Amniotic epithelial cell (primary cell): ENCODE measurements at places on chromosomes 11 and 22.
A peak's percentile ranks its signal among the peaks of the same experiment; 100 is the strongest.

DNA sequence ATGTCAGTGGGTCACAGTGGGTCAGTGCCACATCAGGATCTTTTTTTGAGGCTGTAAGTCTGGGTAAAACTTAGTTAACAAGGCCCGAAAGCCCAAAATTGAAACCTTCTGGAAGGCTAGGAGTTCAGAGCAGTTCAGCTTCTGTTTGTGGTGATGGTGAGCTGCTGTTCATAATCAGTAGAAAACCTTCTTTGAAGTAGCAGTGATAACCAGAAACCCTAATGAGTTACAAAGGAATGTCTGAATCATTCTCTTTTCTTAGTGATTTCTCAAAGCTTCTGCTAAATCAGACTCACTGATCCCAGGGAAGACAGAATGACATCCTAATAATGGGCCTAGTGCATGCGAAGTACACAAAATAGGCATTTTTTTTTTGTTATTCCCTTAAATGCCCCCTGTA lies 124.7 kb downstream of the PARVA start:
- DNase-seq = peak; percentile 83

- DNase-seq = no peak
These were observed 254.1 kb downstream of the NTM start for GRCh38 chr11:131624531-131624930.

DNA sequence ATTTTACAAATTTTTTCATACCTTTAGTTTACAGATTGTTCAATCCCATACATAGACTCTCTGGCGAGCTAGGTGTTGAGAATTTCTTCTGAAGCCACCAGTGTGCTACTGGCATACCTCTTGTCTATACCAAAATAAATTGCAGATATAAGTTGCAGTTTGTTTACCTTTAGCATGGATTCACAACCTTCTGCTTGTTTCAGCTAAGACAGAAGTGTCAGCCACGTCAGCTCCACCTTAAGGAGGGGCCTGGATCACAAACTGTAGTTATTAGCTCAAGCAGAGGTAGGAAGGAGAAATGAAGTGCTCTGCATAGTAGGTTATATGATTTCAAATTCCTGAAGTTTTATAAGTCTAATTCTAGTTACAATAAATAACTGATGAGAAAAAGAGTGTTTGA lies at the start of gene NXPE4:
Gene NXPE4, minus strand, starts transcription at position 216 of the 400 bp plus-strand sequence. CDS start 1,027 bp downstream, outside the sequence.
- no peak for DNase-seq

- no peak for DNase-seq
These were observed 63.2 kb downstream of the OTOG start for GRCh38 chr11:17610085-17610894.

DNA sequence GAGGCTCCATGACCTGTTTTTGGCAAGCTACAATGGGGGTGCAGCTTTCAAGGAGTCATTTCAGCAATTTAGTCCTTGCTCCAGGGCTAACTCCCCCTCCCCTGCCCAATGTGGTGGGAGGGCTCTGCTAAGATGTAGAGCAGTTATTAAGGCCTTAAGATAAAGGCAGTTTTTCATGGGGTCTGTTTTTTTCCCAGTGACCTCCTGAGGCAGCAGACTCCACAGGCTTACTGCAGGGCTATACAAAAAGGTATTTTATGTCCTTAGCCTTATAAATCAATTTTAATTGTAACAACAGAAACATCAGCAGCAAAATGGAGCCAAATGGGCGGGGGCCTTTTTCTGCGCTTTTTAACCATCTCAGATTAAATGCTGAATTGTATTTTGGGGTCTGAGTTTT lies 192.3 kb downstream of the KIRREL3 start:
- no peak for DNase-seq

- DNase-seq = no peak
These were observed 91.4 kb upstream of the SYN3 start for GRCh38 chr22:33149611-33150010.

DNA sequence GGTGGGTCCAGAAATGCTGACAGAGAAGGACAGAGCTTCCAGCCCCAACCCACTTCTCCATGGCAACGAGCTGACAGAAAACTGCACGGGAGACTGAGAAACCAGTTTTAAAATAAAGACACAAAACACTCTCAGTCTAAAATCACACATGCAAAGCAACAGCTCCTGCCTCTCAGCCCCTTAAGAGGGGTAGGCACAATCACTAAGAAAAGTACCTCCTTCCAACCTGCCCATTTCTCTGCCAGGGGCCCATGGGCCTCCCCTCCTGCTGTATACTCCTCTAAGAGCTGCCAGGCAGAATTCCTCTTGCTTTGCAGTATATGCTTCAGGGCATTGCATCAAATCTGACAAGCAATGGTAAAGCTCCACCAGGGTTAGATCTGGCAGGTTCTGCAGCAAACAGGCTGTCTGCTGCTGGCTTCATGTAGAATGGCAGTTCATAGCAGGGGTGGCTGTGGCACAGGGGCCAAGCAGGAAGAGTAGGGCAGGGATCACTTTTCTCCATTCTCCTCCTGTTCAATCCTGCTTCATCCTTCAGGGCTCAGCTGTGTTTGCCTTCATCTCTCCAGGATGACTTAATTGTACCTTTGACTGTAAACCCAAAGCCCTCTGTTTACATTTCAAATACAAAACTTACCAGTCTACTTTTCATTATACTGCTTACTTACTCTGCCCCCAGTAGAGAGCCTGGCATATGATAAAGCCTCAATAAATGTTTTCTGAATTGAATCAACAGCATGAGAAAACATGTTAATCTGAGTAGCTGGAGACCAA lies 77.7 kb downstream of the KCNC1 start:
- DNase-seq = no peak

- peak; percentile 59 for DNase-seq
These were observed 4.1 kb upstream of the MAPK11 start for GRCh38 chr22:50274311-50274710.

GRCh38 chr11:44467931-44468330 lies 97.5 kb upstream of the CD82 start:
- DNase-seq = no peak

DNA sequence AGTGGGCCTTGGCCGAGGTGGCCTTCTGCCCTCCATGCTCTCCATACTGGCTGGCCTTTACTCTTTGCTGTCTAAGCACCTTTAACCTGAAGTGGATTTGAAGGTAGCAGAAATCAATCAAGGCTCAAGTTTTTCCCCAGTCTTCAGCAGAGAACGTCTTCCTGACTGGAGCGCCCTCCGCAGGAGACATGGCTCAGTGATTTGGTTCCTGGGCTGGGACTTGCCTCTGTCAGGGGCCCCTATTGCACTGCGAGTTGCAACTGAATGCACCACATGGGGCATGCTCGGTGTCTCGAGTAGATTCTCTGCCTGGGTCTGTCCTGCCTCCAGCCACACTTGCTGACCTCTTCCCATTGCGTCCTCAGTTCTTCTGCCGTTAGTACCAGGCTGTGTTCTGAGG lies 79.6 kb downstream of the BMAL1 start:
- DNase-seq = no peak

DNA sequence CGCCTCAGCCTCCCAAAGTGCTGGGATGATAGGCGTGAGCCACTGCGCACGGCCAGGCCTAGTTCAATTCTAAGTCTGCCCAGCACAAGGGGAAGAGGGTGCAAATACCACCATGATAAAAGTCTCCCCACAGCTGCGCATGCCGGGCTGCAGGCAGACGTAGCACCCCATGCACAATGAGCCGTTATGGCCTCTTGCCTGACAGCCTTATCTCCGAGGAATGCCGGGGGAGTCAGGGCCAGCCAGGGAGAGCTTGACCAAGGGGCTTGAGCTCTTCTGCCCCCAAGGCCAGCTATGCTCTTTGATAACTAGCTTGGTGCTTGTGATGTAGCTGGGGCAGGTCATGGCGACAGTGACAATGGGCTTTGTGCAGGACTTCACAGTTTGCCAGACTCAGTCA lies 13.7 kb upstream of the SCUBE1 start:
- peak; percentile 54 for DNase-seq

DNA sequence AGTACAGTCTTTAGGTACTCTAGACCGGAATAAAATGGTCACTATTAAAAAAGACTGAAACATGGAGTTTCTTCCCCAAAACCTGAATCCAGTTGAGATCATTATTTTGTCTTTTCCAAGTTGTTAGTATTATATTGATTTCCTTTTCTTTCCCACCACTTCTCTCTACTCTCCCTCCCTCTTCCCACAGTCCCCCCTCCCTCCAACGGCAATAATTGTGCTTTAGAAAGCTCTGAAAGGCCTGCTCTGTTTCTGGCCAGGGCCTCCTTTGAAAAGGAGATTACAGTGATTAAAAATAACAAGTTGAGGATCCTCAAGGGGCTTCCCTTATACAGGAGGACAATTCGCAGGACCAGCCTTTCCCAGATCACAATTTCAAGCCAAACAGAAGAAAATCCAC lies 3.5 kb downstream of the SPON1 start:
- DNase-seq = no peak

GRCh38 chr11:88100151-88100550 lies 75.1 kb downstream of the RAB38 start:
- DNase-seq = peak; percentile 18

DNA sequence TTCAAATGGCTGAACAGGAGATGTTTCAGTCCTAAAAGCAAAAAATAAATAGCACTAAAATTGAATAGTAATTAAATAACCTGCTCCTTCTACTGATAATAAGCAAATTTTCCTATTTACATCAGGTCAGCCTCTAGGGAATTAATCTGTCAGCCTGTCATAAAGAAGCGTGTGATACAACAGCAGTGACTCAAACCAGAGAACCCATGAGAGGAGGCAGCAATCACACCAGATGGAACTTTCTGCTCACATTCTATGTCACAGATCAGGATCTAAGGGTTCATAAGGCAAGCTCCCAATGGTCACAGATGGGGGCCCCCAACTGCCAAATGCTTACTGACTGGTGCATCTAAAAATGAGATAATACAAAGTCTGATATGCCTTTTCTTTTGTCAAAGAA lies 41.1 kb downstream of the RBFOX2 start:
- peak; percentile 46 for DNase-seq

GRCh38 chr22:21858025-21858764 lies 9.2 kb downstream of the MAPK1 start:
- DNase-seq = no peak

GRCh38 chr11:119352857-119353260 lies 6.4 kb upstream of the MFRP start:
- peak; percentile 88 for DNase-seq

GRCh38 chr11:2483426-2483825 lies 38.6 kb downstream of the KCNQ1 start:
- no peak for DNase-seq

- no peak for DNase-seq
These were observed 15.2 kb downstream of the ATXN10 start for GRCh38 chr22:45686836-45687235.

DNA sequence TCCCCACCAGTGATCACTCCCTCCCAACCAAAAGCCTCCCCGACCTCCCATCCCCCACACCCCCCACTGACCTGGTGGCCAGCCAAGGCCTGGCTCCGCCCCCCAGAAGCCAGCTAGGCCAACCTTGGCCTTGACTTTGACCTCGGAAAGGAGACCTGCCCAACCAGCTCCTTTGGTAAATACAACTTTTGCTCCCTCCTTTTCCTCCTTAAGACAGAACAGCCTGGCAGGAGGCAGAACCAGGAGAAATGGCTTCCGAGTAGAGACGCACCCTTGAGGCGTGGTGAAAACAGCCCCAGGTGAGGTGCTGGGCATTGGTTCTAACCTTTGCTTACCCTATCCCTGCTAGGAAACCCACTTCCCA lies 27.0 kb downstream of the PLEKHA7 start:
- DNase-seq = no peak

DNA sequence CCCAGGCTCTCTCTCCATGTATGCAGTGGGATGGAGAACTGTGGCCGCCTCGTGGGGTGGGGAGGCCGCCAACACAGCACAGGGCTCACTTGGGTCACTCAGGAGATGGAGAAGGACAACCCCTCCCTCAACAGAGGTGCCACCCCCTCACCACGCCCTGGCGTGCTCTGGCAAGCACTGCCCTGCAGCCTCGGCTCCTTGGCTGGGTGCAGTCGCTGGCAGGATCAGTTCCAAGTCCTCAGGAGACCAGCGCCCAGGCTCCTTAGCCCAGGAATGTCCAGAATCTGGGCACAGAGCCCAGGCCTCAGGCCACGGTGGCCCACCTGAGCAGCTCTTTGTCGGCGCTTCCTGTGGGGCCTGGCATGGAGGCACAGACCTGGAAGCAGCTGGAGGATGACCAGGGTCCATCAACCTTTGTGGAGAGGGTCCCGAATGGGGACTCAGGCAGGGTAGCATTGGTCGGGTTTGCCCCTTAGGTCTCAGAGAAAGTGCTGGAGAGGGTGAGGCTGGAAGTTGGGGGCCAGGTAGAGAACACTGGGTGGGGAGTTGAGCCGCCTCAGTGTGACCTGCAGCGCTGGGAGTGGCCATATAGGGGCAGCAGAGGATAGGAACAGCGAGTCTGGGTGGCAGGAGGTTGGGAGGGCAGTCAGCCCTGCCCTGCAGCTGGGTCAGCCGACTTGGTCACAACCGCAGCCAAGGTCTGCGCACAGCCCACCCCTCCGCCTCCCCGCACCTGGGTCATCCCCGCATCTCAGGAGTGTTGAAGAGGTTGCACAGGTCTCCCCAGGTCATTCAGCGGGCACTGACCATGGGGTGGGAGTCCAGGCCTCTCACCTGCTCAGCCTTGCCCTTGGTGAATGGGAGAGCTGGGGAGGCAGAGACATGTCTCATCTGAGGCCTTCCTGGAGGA lies 8.2 kb downstream of the SUSD2 start:
- DNase-seq = peak; percentile 59

DNA sequence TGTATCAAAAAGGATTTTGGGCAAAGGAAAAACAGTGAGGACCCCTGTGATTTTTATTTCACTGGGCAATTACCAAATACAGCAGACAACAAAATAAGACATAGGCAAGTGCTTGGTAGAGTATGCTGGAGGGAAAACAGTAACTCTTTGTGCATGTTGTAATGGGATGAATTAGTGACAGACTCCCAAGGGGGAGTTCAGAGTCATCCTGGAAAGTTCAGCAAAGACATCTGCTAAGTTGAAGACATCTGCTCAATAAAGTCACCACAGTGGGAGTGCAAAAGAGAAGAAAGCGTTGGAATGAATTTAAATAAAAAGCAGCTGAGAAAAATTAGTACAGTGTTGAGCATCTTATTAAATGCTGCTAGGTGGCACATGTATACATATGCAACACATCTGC lies 378.8 kb upstream of the ISX start:
- DNase-seq = no peak

DNA sequence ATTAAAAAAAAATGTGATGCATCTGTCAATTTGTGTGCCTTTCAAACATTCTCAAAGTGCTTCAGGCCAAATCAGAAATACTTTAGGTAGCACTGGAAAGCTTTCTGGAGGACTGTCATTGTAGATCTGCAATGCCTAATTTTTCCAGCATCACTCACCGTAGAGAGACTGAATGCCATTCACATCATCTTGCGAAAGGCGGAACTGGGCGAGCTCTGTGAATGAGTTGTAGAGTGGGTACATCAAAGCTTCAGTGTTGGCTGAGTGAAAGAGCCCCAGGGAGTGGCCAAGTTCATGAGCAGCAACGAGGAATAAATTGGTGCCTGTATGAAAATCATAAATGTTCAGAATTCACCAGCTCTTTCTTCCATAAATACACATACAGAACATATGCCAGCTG lies 4.0 kb downstream of the MMP10 start:
- DNase-seq = no peak

GRCh38 chr22:40310768-40311120 lies 35.6 kb upstream of the ADSL start:
- no peak for DNase-seq
